ENCODE measurements at places on chromosomes 2 and 18.

- DNase-seq = peak; percentile 88
Observed at GRCh38 chr2:71716697-71717624, 263.6 kb downstream of the DYSF start.

- no peak for DNase-seq
Observed at GRCh38 chr18:24474406-24474805, 14.0 kb downstream of the HRH4 start.

DNA sequence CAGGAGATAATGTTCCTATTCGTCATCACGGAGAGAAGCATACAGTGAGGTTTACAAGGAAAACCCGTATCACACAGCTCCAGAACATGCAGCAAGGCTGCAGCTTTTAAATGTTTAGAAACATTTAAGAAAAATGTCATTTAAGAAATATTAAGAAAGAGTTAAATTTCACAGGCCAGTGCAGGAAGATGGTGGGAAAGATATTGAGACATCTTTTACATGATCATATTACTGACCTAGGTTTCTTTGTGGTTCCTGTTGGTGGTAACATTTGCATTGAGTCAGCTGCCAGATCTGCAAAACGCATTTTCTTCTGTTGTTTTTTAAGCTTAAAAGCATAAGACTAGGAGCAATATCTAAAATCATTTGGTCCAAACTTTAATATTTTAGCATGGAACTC lies 44.9 kb downstream of the CPO start:
- peak; percentile 38 for DNase-seq

DNA sequence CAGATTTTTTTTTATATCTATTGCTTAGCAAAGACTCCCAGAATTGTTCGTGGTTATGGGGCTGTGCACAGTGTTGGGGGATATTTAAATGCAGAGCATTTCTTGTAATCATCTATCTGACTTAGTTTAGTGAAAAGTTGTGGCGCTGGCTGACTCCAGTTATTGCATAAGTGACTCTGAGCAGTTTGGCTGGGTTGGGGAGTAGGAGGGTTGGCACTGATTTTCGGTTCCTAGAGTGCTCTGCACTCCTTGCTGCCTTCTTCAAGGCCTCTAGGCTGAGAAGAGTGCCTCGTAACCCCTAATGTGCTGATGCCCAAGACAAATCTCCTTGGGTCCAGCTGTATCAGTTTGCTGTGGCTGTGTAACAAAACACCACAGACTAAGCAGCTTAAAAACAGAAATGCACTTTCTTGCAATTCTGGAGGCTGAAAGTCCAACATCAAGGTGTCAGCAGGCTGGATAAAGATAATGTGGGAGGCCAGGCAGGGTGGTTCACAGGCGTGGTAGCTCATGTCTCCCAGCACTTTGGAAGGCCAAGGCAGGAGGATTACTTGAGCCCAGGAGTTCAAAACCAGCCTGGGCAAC lies 6.5 kb upstream of the IMPA2 start:
- no peak for DNase-seq

DNA sequence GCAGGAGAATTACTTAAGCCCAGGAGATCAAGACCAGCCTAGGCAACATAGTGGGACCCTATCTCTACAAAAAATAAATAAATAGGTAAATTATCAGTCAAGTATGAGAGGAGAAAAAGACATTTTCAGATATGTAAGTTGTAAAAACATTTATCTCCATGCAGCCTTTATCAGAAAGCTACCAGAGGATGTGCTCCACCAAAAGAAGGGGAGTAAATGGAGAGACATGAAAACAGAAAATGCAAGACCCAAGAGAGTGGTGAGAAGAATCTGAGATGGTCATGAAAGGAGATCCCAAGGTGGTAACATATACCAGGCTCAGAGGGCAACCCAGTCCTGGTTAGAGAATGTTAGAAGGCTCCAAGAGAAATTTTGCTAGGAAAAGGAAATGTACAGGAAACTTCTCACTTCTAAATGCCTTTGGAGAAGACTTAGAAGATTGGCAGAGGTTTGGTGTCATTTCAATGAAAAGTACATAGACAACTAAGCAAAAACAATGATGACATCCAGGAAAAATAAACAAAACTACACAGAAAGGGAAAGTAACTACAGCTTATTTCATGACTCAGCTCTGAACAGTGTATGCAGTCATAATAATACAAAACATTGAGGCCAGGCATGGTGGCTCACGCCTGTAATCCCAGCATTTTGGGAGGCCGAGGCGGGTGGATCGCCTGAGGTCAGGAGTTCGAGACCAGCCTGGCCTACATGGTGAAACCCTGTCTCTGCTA lies 19.5 kb downstream of the CIB4 start:
- peak; percentile 28 for DNase-seq

DNA sequence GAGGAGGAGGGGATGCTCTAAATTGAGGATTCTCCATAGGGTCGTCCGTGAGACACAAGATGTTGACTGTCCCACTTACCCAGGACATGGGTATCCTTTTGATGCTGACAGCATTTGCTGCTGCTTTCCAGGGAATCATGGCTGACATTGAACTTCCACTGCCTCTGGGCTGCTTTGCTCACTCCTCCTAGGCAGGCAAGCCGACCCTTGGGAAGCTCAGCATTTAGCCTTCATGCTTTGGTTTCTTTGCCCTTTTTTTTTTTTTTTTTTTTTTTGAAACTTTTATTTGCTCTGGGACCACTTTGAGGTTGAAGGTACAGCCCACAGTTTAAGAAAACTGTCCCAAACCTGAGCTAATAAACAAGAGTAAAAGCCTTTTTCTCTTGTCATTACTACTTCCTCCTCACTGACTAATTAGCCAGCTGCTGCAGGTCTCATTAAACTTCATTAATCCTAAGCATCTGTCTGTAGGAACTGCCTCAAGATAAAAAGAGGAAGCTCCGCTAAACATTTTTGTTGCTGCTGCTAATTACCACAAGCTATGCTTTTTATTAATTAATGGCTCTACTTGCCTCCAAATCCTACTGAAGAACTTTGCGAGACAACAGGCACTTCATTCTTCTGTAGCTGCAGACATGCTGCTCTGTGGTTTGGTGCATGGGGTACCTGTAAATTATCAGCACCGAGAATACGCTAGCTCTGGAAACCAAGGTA lies 125.4 kb downstream of the SPTBN1 start:
- DNase-seq = no peak

- DNase-seq = peak; percentile 71
Observed at GRCh38 chr18:11407940-11408339, 201.5 kb upstream of the SLC35G4 start.

DNA sequence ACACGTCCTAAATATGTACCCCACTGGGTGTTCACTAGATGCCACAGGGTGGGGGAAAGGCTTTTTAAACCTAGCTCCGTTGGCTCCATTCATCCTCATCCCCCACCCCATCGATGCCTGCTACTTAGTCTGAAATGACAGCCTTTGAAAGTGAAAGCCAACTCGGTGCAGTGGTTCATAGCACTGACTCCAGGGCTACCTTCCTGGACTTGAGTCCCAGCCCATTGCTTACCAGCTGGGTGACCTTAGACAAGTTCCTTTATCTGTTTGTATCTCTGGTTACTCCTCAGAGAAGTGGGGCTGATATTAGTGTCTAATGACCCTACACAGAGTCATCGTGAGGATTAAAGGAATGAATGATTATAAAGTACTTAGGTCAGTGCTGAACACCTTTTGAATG lies 24.4 kb downstream of the EHD3 start:
- no peak for DNase-seq

DNA sequence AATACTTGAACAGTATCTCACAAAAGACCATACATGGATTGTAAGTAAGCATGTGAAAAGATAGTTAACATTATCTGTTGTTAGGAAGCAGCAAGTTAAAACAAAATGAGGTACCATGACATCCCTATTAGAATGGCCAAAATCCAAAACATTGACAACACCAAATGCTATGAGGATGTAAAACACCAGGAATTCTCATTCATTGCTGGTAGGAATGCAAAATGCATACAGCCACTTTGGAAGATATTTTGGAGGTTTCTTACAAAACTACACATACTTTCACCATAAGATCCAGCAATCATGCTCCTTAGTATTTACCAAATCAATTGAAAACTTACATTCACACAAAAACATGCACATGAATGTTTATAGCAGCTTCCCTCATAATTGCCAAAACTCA lies 30.9 kb upstream of the ICOS start:
- DNase-seq = peak; percentile 28

DNA sequence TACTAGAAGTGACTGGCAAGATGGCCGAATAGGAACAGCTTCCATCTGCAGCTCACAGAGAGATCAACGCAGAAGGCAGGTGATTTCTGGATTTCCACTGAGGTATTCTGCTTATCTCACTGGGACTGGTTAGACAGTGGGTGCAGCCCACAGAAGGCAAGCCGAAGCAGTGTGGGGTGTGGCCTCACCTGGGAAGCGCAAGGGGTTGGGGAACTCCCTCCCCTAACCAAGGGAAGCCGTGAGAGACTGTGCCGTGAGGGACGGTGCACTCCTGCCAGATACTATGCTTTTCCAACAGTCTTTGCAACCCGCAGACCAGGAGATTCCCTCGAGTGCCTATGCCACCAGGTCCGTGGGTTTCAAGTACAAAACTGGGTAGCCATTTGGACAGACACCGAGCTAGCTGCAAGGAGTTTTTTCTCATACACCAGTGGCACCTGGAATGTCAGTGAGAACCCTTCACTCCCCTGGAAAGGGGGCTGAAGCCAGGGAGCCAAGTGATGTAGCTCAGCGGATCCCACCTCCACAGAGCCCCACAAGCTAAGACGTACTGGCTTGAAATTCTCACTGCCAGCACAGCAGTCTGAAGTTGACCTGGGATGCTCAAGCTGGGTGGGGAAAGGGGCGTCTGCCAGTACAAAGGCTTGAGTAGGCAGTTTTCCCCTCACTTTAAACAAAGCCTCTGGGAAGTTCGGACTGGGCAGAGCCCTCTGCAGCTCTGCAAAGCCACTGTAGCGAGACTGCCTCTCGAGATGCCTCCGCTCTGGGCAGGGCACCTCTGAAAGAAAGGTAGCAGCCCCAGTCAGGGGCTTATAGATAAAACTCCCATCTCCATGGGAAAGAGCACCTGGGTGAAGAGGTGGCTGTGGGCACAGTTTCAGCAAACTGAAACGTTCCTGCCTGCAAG lies 40.1 kb downstream of the PLEK start:
- no peak for DNase-seq

DNA sequence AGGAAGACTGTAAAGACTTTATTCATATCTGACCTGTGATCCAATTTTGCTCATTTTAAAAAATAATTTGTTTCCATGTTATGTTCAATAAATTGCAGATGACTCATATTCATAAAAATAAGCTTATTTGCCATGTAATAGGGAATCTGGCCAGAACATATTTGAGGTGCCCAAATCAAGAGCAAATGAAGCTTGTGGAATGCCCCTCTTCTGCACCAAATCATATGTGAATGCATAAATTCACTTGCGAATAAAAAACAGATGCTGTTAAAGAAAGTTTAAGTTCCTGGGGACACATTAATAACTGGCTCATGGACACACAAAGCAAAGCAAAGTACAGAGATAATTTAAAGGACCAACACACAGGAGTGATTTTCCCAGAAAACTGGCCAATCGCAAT lies 279.0 kb upstream of the CDH2 start:
- no peak for DNase-seq

DNA sequence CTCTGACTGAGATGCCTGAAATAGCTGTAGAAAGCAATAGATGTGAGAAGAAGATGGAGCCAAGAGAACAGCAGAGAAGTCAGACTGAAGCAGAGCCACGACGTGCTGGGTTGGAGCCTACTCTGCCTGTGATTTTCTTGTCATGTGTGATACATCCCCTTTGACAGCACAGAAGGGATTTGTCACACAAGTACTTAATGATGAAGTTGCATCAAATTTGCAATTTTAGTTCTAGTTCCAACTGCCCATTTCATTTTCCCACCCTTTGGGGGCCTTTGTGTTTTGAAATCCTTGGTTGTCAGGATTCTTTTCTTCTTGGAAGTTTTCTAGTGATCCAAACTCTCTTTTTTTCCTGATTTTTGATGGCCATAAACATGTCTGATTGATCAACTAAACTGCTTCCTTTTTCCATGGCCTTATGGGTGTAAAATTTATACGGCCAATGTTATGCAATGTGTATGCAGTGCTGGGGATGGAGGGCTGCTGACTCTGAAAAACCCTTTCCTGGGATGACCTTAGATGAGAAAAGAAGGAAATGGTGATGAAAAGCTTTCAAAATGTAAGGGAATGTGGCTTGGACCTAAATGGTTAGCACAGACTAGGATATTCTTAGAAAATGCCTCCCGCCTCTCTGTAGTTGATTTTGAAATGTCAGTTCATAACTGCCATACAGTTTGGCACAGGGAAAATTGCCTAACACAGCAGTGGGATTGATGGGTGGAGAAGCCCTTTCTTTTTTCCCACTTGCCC lies 9.6 kb upstream of the B3GNT2 start:
- DNase-seq = no peak

- no peak for DNase-seq
Observed at GRCh38 chr2:112793449-112793978, 9.2 kb upstream of the IL1A start.

- no peak for DNase-seq
Observed at GRCh38 chr2:43553341-43553855, 42.4 kb downstream of the THADA start.

- DNase-seq = no peak
Observed at GRCh38 chr18:54736981-54737380, 91.3 kb upstream of the RAB27B start.

DNA sequence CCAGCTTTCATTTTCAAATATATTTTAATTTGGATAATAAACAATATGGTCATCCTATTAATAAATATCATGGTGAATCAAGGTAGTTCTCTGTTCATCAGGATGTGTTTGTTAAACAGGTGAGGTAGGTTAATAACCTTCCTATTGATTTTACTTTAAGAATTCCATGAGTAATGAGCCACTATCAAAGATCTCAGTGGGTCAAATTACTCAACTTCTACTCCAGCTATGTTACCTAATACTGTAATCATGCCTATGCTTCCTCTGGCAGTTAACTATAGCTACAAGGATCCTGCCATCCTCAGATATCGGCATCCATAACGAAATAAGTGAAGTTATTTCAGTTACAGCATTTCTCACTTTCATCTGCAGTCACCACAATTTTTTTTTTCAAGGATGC lies 289.6 kb upstream of the SLC8A1 start:
- no peak for DNase-seq

DNA sequence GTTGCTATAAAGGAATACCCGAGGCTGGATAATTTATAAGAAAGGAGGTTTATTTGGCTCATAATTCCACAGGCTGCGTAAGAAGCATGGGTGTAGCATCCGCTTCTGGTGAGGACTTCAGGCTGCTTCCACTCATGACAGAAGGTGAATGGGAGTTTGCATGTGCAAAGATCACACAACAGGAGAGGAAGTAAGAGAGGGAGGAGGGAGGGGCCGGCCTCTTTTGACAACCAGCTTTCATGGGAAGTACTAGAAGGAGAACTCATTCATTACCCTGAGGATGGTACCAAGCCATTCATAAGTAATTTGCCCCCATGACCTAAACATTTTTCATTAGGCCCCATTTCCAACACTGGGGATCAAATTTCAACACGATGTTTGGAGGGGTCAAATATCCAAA lies 386.8 kb upstream of the NETO1 start:
- no peak for DNase-seq

- DNase-seq = peak; percentile 94
Observed at GRCh38 chr2:195575879-195576401, 81.1 kb upstream of the SLC39A10 start.

- DNase-seq = no peak
Observed at GRCh38 chr2:86446060-86446459, 4.9 kb downstream of the KDM3A start.
